ENCODE measurements at places on chromosomes 7 and 10.

GRCh38 chr10:77290528-77291155, 347.0 kb downstream of the KCNMA1 start:
- DNase-seq = no peak

GRCh38 chr7:46054272-46054671, 133.2 kb upstream of the IGFBP3 start:
- DNase-seq = no peak

GRCh38 chr7:149690688-149691446, 82.5 kb downstream of the ZNF467 start:
- no peak for DNase-seq

DNA sequence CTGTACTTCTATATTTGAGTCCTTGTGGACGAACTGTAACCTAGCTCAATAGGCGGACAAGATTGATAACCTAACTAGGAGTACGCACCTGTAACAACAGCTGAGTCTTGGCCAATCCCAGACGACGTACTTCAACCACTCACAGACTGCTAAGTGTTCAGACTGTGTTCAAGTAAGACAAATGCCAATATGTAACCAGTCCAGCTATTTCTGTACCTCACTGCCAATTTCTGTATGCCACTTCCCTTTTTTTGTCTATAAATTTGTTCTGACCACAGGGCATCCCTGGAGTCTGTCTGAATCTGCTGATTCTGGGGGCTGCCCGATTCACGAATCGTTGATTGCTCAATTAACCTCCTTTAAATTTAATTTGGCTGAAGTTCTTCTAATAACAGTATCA, 32.2 kb downstream of the HACD1 start:
- no peak for DNase-seq

DNA sequence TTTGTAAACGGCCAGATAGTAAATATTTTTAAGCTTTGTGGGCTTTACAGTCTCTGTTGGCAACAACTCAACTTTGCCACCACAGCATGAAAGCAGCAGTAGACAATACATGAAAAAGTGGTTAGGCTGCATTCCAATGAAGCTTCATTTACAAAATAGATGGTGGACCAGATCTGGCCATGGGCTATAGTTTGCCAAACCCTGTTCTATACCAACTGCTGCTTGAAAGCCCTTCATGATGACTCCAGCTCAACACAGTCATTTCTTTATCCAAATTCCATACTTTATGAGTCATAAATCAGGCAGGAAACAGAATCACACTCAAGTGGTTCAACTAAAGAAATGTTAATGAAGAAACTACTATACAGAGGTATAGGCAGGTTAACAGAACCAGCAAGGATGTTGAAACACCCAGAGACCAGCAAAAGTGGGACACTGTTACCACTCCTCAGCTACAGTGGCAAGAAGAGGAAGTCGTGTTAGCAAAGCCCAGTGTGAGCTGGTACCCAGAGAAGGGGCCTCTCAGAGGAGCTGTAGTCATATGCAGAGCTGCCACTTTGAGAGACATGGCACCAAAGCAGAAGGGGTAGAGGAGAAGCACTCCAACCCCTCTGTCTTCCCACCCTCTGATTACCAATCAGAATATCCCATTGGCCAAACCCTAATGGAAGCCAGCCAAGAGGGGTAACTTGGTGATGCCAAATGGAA, 72.5 kb downstream of the PRLHR start:
- no peak for DNase-seq

- DNase-seq = no peak
Observed at GRCh38 chr10:77601488-77601887, 36.1 kb downstream of the KCNMA1 start.

DNA sequence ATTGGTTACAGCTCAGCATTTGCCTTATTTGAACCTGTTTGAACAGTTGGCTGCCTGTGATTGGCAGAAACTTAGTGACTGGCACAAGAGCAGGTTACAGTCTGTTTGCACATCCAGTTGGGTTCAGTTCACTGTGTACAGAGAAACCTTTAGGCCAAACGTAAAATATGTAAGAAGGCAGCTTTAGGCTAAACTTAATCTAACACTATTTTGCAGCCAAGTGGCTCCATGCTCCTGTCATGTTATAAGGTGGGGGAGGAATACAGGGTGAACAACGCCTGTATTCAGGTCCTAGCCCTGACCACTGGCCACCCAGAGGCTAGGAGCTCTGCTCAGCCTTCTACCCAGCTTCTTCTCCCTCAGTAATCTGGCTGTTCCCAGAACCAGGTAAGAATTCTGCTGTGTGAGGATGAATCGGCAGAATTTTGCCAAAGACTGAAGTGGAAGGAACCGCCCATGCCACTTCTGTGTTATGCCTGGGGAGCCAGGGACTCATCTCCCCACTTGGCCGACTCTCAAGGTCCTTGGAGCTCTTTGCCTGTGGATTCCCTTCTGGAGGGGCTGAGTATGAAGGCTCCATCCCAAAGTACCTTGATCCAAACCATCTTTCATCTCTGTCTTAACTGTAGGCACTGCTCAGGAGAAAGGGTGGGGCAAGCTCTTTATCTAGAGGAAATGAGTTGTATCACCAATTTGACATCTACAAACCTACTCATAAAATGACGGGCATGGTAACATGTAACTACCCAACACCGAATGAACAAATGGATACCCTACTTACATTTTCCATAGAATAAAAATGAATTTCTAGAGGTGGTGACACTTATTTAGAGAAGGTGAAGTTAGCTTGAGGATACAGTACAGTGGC, 164.4 kb upstream of the NAMPT start:
- DNase-seq = no peak

DNA sequence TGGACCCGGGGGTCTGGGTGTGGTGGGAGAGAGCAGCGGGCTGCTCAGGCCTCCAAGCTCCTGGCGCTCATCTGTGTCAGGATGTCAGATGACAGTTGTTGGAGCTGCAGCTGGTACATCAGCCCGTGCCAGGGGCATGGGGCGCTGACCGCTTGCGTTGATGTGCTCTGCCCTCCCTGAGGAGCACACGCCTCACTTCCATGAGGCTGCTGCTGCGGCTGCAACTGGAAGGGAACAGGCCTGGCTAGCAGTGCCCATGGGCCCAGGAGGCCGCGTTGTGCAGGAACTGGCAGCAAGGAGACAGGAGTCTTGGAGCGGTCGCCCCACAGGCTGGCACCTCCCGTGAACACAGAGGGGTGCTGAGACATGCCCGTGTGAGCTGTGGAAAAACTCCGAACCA, 361.3 kb upstream of the MKI67 start:
- no peak for DNase-seq

- DNase-seq = no peak
Observed at GRCh38 chr7:12909483-12909882, 222.1 kb downstream of the ARL4A start.

DNA sequence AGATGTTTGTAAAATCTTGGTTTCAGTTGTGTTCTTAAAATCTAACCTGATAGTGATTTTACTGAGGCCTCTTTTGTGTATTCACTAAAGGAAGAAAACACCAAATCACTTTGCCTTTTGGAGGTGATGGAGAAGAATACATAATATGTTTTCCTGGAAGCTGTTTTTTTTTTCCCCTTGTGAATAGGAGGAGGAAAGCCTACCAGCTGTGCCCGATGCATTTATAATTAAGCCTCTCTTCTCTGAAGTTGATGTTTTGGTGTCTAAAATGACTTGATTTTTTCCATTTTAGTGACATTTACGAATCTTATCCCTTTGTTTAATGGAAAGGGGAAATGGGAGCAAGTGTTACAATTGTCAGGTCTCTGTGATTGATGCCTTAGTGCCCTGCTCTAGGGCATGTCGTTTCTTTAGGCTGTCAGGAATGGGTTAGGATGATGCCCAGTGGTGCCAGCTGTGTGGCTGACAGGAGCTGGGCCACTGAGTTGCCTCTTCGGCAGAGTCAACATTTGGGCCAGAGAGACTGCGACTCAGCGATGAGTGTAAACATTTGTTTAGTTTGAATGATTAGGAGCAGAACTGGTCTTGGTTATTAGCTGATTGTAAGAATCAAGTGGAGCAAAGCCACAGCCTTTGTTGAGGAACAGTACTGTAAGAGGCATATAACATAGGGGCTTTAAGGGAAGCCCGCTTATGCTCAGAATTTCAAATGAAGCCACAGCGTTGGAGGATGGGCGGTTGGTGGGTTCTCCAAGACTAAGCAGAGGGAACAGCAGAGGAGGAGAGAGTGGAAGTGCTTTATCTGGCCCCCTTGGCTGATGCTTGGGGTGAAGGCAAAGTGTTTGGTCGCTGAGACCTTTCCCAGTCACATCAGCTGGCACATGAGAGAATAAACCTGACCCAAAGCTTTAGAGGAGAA, 81.6 kb downstream of the CDK14 start:
- no peak for DNase-seq

DNA sequence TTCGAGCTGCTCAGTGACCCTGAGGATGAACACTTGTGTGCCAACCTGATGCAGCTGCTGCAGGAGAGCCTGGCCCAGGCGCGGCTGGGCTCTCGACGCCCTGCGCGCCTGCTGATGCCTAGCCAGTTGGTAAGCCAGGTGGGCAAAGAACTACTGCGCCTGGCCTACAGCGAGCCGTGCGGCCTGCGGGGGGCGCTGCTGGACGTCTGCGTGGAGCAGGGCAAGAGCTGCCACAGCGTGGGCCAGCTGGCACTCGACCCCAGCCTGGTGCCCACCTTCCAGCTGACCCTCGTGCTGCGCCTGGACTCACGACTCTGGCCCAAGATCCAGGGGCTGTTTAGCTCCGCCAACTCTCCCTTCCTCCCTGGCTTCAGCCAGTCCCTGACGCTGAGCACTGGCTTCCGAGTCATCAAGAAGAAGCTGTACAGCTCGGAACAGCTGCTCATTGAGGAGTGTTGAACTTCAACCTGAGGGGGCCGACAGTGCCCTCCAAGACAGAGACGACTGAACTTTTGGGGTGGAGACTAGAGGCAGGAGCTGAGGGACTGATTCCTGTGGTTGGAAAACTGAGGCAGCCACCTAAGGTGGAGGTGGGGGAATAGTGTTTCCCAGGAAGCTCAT, 1.1 kb downstream of the DDIT4 start:
- no peak for DNase-seq

- no peak for DNase-seq
Observed at GRCh38 chr10:24744946-24745345, 21.3 kb upstream of the ARHGAP21 start.

DNA sequence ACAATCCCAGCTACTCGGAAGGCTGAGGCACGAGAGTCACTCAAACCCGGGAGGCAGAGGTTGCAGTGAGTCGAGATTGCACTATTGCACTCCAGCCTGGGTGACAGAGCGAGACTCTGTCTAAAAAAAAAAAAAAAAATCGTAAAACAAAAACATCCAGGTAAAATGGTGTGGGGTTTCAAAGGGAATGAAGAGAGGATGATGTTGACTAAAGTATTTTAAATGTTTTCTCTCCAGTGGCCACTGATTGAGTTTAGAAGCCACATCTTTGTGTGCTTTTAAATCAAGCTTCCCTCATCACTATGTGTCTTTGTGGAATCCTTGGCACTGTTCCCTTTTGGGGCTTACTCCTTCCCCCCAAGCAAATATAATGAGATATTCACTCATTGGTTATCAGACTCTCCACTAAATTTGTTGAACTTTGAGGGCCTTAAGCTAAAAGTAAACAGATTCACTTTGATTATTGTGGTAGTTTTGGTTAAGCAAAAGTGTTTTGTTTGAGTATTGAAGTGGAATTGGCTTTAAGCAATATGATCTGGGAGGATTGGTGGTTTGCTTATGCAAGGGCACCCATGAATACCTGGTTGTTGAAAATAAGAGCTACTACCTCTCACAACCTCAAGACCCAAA, 162.9 kb downstream of the CDK14 start:
- no peak for DNase-seq

- DNase-seq = no peak
Observed at GRCh38 chr7:41695661-41696322, 7.1 kb downstream of the INHBA start.

DNA sequence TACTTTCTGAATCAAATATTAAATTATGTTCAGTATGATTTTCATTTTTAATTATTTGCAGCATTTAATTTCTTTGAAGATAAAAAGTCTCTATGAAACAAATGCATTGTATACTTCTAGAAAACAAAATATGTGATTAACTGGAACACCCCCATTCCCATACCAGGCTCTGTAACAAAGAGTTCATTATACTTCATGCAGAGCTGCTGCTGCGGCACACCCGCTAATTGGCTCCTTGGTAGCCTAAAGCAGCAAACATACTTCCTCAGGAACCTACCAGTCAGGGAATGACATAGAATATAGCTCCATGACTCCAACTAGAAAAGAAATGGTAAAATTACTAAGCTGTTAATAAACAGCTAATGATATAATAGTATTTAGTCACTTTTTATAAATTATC, 19.3 kb downstream of the RAB11FIP2 start:
- DNase-seq = no peak

DNA sequence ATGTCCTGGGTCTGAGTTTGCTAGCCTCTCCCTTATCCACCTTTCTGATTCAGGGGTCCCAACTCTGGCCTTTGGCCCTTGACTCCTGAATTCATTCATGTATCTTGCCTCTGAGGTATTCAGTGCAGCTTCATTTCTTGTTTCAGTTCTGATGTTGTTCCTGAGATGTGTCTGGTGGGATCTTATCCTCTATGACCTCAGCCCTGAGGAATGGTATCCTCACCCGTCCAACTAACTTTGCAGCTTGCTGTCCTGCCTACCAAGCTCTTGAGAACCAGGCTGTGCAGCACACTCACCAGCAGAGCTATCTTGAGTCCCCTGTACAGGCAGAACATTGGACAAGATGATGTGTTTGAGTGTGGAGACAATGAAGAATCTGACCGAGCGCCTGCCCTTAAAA, 13.8 kb downstream of the SUFU start:
- DNase-seq = no peak

DNA sequence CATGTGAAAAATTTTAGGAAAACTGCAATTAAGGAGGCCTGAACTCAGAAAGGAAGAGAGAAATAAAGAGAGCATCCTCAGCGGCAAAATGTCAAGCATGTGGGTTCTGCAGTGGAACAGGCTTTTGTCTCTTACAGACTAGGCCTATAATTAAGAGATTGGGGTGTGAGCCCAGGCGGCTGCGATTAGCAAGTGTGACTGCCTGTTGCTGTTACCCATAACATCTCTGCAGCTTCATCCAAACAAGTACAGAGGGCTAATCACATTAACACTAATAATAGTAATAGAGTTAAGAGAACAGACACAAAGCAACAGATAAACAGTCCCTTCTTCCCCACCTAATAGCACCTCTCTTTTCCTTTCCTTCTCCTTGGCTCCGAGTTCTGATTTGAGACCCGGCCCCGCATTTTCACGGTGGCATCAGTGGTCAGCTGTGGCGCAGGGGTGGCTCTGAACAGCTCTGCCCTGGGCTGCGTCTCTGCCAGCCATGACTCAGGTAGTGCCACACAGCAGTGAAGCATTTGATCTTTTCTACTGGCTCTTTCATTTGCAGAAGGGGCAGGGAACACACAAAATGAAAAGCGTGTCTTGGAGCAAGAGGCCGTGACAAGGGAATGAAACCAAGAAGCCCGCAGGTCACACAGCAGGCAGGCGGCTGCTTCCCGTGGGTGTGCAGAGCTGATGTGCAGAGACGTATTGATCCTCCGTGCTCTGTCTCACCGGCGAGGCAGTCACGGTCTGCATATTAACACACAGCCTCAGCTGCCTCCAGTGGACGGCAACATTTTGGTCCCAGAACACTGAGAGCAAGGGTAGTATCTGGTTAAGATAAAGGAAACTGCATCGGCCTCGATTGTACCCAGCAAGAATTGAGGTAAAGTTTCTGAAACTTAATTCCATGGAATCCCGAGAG, 103.1 kb downstream of the KLF6 start:
- DNase-seq = no peak
